ENCODE measurements at places on chromosomes 2 and 18.

GRCh38 chr2:212692466-212692865 is 153.9 kb upstream of the ERBB4 start:
- DNase-seq = no peak

DNA sequence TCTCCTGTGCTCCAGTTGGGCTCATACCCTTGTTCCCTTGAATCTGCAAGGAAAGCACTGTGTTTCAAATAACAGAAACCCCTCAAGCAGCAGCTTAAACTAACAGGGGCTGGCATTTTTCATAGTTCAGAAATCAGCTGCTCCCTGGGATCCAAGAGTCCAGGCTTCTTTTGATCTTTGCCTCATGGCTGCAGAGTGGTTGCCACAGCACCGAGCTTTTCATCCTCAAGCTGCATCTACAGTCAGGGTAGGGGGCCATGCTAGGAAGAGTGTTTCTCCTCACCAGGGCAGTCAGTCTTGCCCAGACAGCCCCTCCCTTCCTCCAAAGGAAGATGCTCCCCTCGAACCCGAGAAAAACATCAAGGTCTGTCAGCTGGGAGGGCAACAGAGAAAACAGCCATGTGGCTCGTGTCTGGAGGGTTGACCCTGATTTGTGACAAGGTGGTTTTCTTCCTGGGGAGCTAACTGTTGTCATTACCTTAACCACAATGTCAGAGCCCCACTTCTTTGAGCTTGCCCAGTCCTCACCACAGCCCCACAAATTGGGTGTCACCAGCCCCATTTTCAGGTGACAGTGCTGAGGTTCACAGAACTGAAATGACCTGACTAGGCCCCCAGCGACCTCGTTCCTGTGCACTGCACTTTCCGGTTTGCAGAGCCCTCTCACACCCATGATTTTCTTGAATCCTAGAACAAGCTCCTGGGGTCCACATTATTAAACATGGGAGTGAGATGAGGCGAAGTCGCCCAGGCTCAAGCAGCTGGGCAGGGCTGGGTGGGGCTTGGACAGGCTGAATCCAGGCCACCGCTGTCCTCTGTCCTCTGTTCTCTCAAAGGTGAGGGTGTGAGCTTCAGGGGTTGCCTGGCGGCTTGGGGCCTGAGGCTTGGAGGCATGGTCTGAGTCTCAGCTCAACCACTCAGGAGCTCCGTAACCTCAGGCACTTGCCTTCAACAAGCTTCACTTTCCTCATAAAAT is 21.9 kb downstream of the ATOH8 start:
- DNase-seq = no peak

- DNase-seq = peak; percentile 43
Measured at GRCh38 chr18:77108001-77108692, 24.4 kb downstream of the MBP start.

DNA sequence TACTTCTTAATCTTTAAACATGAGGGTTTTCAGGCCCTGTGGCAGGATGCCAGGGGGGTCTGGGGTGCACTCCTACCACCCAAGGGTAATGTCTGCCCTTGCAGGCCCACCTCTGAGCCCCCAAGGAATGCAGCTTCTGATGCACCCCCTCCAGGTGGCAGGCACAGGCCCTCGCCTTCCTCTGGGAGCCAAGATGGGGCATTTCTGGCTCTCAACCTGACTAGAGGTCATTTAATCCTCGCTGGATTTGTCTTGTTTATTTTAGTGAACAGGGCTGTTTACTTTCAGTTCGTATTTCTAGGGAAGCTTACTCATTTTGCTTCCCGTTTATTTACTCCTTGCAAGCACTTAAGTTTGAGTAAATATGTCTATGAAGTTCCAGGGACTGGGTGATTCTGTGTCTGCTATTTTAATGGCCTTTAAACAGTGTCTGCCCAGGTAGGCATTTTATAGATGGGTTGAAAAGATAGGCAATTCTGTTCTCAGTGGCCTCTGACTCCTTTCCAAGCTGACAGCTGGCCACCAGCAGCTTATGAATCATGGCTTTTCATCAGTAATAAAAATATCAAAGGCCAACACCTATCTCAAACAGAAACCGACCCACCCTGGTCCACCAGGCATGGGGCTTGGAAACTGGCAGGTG is 11.1 kb upstream of the DNPEP start:
- no peak for DNase-seq

GRCh38 chr18:61702007-61702406 is 190.8 kb downstream of the RNF152 start:
- DNase-seq = no peak
